Brain microvascular endothelial cell (primary cell): ENCODE measurements at places on chromosomes 6 and 20.

DNA sequence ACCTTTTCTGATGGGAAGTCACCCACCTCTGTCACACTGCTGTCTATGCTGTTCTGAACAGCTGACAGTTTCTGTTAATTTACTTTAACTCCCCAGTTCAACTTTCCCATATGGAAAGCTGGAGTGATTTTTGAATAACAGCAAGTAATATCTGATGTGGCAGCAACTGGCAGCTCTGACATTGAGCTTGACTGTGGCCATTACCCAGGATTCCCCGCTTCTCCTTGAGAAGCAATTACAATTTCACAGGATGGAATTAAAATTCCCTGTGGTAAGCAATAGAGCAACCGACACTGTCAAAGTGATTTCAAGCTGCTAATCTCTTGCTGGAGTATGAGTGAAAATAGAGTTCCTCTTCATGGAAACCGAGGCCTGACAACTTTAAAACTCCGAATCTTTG is 348.1 kb upstream of the SOX4 start:
- no peak for DNase-seq

DNA sequence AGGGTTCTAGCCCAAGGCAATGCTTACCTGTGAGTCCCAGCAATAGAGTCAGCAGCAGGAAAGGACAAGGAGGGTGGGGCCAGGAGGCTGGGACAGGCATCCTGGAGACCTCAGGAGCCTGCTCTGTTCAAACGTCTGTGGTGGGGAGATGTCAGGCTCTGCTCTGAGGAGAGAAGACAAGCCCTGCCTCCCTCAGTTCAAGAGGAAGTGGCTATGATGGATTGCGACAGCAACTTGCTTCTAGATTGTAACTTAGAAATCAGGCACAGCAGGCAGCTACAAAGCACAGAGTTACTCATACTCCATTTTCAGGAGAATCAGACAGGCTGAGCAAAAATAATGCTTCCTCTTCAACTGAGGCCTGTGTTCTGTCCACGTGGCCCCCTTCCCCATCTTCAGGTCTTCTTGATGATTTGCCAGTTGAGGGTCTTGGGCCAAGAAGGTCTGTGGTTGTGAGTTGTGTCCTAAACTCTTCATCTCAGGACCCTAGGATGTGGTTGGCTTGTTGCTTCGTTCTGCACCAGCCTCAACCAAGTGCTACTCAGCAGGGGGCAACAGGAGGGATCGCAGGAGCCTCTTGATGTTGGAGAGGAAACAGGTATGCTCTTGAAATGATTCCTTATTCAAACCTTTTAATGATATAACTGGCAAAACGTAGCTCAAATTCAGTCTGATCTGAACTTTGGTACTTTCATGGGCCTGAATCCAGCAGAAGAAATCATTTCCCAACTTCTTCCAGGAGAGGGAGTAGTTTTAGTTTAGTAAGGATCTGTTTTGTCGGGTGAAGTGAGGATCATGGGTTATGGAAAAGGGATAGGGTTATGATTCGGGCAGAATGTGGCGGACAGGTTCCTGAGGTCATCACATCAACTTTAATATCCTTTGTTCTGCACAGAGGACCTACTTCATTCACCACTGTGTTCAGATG is 31.0 kb downstream of the SIRPB1 start:
- no peak for DNase-seq

DNA sequence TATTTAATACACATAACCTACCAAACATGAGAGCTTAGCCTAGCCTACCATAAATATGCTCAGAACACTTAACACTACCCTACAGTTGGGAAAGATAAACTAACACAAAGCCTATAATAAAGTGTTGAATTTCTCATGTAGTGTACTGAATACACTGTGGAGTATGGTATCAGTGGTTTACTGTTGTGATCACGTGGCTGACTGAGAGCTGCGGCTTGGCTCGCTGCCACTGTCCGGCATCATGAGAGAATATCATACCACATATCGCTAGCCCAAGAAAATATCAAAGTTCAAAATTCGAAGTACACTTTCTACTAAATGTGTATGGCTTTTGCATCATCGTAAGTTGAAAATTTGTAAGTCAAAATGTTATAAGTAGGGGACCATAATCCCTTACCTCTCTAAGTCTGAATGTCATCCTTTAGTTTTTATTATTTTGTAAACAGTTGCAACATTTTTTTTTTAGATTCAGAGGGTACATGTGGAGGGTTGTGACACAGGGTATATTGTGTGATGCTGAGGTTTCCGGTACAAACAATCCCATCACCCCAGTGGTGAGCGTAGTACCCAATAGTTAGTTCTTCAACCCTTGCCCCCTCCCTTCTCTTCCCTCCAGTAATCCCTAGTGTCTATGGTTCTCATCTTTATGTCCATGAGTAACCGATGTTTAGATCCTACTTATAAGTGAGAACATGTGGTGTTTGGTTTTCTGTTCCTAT is 14.6 kb upstream of the TAAR1 start:
- no peak for DNase-seq

DNA sequence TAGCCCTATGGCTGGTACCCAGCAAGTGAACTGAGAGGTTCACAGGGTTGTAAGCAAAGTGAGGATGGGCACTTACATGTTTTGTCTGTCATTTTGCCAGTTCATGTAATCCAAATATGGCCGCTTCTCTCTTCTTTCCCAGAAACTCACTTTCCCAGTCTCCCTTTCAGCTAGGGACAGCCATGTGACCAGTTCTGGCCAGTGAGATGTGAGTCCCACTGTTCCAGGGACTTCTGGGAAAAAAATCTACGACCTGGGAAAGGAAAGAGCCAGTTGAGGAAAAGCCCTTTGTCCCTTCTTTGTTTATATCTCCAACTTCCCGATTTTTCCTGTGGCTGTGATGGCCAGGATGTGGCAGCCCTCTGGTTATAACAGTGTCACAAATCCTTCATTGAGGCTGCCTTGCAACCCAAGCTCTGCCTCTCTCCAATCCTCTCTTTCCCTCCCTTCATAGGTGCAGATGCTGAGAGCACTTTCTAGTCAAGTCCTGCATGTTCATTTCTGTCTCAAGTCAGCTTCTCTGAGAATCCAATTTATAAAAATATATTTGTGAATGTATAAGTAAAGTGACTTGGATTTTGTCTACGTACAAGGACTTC is 148.6 kb upstream of the ZFP64 start:
- DNase-seq = no peak

GRCh38 chr20:24017458-24017755 is 28.8 kb upstream of the GGTLC1 start:
- DNase-seq = no peak

DNA sequence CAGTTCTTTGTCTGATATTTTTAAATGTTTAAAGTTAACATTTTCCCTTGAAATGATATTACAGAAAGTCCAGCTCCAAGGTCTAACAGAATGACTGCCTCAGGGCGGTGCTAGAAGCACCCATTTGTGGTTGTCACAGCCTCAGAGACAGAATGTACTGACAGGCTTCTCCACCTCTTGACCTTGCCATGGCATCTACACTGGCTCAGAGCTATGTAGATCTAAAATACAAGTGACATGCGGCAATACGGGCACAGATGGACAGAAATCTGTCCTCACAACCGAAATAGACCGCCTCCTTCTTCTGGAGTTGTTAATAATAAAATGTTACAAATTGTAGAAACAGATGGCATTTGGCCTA is 167.2 kb upstream of the THEMIS start:
- DNase-seq = no peak

DNA sequence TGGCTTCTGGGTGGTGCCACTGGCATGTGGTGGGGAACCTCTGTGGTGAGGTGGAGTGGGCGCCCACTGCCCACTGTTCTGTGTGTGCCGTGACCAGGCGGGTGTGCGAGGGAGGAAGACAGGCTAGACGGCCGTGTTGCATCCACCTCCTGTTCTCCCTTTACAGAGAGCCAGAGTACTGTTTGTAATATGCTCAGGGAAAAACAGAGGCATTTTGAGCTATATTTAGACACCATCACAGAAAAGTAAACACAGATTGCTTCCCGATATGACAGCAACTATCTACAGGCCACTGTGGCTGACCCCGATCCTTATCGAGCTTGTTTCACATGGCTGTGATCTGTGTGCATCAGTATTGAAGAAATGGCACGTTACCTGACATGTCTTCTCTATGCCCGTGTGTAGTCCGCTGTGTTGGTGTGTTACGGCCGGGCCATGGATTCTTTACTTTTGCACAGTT is 45.6 kb downstream of the ARID1B start:
- no peak for DNase-seq

DNA sequence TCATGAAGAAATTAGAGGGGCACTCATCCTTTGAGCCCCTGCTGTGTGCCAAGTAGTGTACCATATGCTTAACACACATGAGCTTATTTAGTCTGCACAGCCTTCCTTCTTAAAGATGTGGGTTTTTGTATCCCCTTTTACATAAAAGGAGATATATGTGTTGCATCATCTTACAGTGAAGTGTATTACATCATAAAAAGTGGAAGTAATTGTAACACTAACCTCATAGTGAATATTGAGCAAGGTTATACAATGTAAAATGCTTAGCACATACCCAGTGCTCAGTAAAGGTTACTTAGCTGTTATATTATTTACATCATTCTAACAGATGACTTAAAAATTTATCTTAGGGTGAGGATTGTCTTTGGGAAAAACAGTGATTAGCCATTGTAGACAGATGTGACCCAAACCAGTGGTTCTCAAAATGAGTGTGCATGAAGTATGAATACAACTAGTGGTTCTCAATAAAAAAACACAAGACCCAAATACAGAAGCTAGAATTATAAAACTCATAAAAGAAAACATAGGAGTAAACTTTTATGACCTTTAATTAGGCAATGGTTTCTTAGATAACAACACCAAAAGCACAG is 3.8 kb upstream of the PIGU start:
- no peak for DNase-seq

GRCh38 chr6:81865712-81866111 is 113.2 kb upstream of the TENT5A start:
- peak; percentile 48 for DNase-seq

DNA sequence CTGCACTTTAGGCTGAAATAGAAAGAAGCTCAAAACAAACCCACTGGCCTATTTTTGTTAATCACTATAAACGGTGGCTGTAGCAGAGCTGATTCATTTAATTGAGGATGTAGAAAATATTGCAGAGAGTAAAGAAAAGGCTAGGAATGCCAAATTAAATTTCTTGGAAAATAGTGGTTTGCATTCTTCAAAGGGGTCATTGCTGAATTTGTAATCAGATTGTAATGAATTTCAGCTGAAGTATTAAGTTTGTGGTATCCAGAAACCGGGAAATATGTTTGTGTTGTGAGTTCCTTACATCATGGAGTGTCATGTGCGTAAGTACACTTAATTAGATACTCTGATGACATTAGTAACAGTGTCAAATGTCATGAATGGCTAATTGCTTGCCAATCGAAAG is 203.0 kb downstream of the SAMD5 start:
- DNase-seq = no peak

DNA sequence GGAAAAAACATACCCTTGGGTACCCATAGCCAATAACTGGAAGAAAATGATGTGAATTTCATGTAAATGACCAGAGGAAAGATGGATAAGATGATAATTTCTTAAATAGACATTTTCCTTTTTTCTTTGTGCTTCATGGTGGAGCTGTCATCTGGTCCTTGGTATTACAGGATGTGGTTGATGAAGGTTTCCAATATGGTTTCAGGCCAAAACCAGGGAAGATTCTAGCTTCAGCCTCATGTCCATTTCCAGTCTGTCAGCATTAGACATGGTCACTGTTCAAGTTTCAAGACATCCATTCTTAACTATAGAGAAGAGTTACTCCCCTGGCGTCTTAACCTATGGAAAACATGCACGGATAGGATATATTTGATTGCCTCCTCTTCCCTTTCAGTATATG is 63.6 kb downstream of the SSR1 start:
- no peak for DNase-seq

DNA sequence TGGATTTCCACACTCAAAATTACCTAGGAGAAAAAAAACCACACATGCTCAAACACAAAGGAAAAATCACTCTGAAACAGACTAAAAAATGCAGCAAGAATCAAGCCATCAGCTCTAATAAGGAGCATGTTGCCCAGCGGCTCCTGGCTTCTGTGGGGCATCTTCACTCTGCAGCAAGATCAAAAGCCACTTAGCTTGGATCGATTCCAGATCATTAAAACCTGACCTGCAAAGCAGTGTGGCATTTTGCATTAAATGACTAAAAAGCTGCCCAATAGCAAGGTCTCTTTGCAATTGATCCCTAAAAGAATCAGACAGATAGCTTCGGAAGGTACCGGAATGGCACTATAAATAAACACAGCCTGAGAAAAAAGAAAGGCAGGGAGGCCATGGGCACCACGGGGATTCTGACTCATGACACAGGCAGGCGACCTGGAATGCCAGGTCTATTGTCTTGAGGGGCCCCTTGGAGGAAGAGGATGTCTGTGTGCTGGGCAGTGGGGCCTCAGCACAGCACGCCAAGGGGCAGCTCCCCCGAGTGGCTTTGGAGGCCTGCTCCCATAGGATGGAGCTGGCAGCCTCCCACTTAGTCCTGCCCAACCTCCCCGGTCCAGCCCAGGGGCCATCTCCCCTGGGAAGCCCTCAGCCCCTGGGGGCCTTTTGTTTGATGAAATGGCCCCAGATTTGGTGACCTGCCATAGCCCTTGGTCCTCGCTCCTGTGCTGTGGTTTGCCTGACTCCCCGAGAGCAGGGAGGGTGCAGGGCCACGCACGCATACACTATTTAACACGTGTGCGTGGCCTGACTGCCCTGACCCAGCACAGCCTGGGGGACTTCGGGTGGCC is 7.6 kb downstream of the LEMD2 start:
- peak; percentile 46 for DNase-seq

GRCh38 chr6:75329703-75330102 is 45.1 kb upstream of the TMEM30A start:
- DNase-seq = no peak

GRCh38 chr20:50593005-50593335 is 82.8 kb downstream of the PTPN1 start:
- DNase-seq = no peak

- DNase-seq = no peak
Measured at GRCh38 chr6:167077241-167077932, 45.5 kb upstream of the CCR6 start.

GRCh38 chr6:138231381-138231886 is 13.1 kb upstream of the PBOV1 start:
- no peak for DNase-seq

DNA sequence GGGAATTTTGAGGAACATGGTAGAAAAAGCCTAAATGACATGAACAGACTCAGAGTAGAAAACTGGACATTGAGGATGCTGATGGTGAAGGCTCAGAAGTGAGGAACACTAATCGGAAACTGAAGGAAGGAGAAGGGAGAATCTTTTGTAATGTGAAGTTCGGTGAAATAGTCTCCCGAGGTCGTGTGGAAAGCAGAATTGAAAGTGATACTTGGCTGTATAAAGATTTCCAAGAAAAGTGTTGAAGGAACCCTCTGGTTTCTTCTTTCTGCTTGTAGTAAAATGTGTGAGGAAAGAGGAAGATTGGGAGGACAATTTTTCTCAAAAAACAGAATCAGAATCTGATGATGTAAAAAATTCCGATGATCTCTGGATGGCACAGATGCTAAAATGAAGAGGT is 115.4 kb downstream of the LAMP5 start:
- no peak for DNase-seq
